Activated CD8-positive, alpha-beta memory T cell treated with anti-CD3 and anti-CD28 coated beads for 1 hour (primary cell): ENCODE measurements at places on chromosomes 3 and 15.

DNA sequence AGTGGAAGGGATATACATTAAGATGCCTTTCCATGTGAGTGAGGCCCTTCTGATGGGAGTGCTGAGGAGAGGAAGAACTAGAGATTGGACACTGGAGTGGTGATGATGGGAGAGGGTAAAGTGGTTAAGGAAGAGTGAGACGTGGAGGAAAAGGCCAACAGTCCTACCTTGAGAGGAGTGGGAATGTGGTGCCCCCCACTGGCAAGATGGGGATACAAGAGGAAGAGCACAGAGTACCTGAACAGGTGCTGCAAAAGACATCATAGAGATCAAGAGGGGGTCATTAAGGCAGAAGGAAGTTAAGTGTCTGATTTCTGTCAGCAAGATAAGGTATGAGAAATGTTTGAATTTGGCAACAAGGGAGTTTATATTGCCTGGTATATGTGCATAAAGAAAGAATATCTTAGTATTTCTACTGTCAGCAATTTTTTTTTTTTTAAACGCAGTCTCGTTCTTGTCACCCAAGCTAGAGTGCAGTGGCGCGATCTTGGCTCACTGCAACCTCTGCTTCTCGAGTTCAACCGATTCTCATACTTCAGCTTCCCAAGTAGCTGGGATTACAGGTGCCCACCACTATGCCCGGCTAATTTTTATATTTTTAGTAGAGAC lies 34.0 kb downstream of the ARIH2 start:
- DNase-seq, result peak; percentile 31

- no peak for DNase-seq
Observed at GRCh38 chr15:84917452-84917851, 33.0 kb downstream of the SLC28A1 start.

DNA sequence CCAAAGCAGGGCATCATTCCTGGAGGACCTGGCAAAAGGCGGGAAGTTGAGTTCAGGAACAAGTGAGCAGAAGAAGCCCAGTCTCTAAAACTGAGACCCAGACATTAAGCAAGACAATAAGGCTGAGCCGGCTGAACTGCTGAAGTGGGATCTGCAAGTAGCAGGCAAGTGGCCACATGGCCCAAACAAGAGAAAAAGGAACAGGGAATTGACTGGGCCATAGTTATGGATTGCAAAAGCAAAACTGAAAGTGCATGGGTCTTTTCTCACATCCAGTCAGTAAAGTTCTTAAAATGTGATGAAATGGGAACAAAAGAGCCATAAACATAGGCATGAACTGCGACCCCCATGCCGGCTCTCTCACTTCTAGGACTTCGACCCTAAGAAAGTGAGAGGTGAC lies 101.2 kb downstream of the SCN11A start:
- no peak for DNase-seq

DNA sequence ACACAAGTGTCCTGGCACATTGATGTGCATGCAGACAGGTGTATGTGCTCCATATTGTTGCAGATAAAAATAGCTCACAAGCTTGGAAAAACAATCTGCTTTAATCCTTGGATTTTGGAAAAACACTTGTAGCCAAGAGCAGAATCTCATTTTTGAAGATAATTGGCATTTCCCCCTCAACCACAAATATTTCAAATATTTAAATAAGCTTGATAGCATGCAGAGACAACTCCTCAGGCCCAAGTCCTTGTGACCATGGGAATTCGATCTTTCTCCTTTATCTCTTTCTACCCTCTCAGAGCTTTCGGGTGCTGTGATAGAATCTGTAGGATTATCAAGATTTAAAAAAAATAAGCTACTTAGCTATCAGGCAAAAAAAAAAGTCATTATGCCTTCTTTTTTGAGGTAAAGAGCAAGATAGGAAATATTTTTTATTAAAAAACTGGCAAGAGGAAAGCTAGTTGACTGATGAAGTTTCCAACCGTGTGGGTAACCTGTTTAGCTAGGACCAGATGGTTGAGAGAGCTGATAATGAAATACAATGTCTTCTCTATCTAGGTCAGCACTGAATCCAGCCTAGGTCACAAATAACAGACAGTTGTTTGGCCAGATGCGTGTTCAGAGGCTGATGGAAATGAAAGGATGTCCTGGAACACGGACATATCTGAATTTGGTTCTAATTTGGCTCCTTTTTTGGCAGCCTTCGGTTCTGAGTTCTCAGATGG lies 54.9 kb upstream of the SNRK start:
- DNase-seq, result no peak

DNA sequence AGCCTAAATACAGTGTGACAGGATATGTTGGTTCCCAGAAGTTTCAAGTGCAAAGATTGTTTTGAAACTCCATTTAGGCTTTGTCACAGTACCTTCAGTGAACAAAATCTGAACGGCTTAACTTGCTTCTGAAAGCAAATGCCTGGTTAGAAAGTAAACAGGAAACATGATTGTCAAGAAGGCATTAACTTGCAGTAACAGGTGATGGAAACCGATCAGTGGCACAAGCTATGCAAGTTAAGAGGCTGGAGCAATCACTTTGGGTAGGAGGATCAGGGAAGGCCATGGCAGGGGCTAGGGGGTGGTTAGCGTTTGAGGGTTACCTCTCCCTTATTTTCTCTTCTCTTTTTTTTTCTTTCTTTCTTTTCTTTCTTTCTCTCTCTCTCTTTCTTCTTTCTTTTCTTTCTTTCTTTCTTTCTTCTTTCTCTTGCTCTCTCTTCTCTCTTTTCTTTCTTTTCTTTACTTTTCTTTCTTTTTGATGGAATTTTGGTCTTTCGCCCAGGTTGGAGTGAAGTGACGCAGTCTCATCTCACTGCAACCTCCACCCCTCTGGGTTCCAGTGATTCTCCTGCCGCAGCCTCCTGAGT lies 2.4 kb downstream of the HYKK start:
- no peak for DNase-seq

GRCh38 chr3:40504636-40505430 lies 1.0 kb upstream of the ZNF620 start:
- no peak for DNase-seq

GRCh38 chr3:42501321-42501680 lies 1.1 kb upstream of the VIPR1 start:
- DNase-seq, result no peak

GRCh38 chr3:19668163-19668562 lies 265.9 kb downstream of the EFHB start:
- no peak for DNase-seq

- no peak for DNase-seq
Observed at GRCh38 chr3:102714567-102714966, 279.8 kb downstream of the ZPLD1 start.

GRCh38 chr3:155243512-155243921 lies 50.0 kb downstream of the STRIT1 start:
- no peak for DNase-seq

DNA sequence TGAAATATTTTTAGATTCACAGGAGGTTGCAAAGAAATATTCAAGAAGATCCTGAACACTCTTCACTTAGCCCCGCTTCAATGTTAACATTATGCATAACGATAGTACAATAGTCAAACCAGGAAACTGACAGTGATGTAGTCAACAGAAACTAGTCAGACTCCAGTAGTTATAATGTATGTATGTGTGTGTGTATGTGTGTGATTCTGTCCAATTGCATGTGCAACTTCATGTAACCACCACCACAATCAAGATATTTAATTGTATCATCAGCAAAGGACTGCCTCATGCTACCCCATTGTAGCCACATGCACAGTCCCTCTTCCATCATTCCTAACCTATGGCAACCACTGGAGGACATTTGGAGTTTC lies 77.9 kb downstream of the APBA2 start:
- no peak for DNase-seq

DNA sequence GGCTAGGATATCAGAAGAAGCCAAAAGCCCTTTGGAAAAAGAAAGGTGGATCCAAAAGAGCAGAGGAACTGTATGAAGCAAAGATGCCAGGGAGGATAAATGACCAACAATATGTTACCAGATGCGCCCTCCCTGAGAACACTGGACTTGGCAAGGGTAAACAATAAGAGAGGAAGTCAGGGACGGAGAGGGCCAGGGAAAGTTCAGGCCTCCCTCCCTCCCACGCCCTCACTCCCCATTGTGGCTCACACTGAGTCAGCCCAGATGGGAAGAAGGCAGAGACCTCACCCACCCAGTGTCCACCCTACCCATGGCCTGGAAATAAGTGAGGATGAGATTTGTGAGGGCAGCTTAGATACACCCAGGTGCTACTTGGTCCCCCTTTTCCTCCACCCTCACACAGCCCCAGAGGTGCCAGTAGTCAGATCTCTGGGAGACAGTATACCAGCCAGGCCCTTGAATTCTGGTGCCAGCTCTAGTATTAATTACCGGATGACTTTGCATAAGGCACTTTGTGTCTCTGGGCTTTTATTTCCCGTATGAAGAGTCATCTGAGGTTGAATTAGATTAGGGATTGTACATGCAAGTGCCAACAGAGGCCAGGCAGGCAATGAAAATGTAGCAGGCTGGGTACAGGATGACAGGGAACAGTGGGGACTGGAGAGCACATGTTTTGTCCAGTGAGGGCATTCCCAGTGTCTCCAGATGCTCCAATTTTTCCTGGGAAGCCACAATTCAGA lies 35.1 kb upstream of the FRMD4B start:
- DNase-seq, result no peak

DNA sequence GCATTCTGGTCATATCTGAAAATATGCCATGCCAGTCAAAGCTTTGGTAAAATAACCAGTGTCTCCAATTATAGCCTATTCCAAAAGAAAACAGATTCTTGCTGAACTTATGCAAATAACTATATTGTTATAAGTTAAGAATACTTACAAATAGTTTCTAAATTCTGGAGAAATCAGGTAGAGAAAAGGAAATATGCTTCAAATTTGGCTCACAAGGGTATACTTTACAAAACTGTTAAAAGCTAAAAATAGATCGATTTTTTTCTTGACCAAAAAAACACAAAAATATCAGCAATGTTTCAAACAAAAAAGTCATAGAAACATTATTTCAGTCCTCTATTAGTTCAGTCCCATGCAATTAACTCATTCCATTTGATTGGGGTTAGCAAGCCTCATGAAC lies 23.7 kb downstream of the SETMAR start:
- no peak for DNase-seq

- no peak for DNase-seq
Observed at GRCh38 chr15:39459548-39459947, 121.3 kb upstream of the THBS1 start.

GRCh38 chr3:3919316-3919715 lies 120.1 kb downstream of the LRRN1 start:
- DNase-seq, result no peak

DNA sequence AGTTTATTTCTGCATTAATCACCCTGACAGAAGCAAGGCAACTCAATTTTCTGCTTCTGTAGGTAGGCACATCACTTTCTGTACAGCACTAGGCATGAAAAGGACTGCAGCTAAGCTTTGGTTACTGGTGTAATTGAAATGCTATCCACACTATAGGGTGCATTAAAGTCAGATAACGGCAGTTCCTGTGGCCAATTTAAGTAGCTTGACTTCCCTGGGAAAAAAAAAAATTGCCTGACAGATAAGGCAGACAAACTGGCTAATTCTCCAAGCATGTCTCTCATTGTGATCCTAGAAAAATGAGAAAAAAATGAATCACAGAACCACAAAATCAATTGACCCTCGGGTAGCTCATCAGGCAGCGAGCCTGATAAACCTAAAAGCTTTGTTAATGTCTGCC lies 151.4 kb downstream of the MEIS2 start:
- DNase-seq, result no peak

- DNase-seq, result no peak
Observed at GRCh38 chr3:33093847-33094246, 3.1 kb downstream of the GLB1 start.

DNA sequence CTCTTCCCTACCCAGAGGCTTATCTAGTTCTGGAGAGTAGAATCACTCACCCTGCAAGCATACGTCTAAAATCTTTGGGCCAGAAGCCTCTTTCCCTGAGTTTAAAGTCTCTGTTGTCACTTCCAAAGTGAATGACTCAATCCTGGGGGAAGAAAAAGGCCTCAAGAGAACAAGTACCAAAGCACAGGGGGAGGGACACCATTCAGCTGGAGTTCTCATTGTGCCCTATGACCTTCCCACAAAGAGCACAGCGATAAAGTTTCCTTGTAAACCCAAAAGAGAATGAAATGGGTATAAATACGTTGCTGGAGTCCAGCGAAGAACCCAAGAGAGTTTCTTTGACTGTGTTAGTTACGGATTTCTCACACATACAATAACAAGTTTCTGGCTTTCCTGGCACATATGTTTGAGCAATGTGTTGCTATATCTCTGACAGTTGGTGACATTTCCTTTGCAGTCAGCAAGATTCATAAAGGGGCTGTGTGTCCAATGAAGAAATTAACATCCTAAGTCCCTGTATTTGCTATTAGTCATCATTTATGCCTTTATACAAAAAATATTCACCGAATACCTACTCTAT lies 107.3 kb upstream of the PTPRG start:
- DNase-seq, result no peak

DNA sequence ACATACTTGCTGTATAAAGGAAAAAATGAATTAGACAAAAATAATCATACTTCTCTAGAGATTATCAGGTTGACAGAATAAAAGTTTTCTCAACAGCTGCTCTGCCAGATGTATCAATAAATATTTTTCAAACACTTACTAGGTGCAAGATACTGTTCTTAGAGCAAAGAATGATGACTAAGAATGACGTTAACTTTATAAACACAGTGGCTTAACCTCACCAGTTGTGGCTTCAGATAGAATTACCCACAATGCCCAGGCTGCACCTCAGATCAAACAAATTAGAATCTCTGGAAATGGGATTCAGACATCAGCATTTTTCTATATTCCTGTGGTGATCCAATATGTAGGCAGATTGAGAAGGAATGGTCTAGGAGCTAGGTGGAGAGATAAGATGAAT lies 422.4 kb upstream of the ATP11B start:
- DNase-seq, result no peak

GRCh38 chr3:137792626-137793271 lies 28.6 kb downstream of the SOX14 start:
- no peak for DNase-seq

- no peak for DNase-seq
Observed at GRCh38 chr15:72902245-72902918, 118.8 kb upstream of the ADPGK start.

DNA sequence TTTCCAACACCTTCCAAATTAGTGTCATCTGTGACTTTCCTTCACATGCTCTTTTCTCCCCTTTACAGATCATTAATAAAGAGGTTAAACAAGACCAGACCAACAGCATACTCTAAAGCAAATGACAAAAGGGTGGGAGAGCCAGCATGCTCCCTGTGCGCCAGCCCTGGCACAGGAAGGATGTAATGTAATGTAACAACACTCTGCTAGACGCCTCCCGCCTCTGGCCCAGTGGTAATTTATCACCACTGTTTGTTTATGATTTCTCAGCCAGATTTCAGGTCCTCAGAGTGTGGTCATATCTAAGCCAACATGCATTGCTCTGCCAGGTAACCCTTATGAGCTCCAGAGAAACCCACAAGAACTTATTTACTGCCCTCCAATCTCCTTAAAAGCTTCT lies 189.5 kb upstream of the WNT5A start:
- DNase-seq, result no peak

GRCh38 chr3:96646596-96646995 lies 167.8 kb upstream of the EPHA6 start:
- DNase-seq, result no peak

GRCh38 chr3:9898467-9899241 lies 4.0 kb upstream of the IL17RE start:
- DNase-seq, result no peak
